ENCODE measurements at places on chromosomes 1 and 21. TPM values are rescaled to one million over a fixed set of nuclear protein-coding genes. Genes with fewer than 3 reads are reported as not detected.

Gene OVAAL
- not detected for total RNA-seq

Gene BCAN
- total RNA-seq, result 0.11 TPM

Gene GJA4
- not detected for total RNA-seq

Gene CCDC190
- 0.11 TPM for total RNA-seq

Gene HSF2BP
- 1.00 TPM for total RNA-seq

Gene ACBD3
- total RNA-seq, result 102 TPM

Gene SHE
- 0.12 TPM for total RNA-seq

Gene C1QC
- total RNA-seq, result not detected

Gene TRAF3IP3
- total RNA-seq, result not detected

Gene LIX1L
- total RNA-seq, result 19.5 TPM

Gene GPR153
- 3.0 TPM for total RNA-seq

Gene SHISAL2A
- not detected for total RNA-seq

Gene GJC2
- total RNA-seq, result 9.7 TPM

Gene AGMAT
- total RNA-seq, result 1.8 TPM

Gene ASTN1
- 0.22 TPM for total RNA-seq

Gene KRTAP13-1
- total RNA-seq, result not detected

Gene CLDN19
- total RNA-seq, result not detected

Gene C1orf87
- not detected for total RNA-seq

Gene RNPEP
- 62.7 TPM for total RNA-seq

Gene LCE2A
- 2.2 TPM for total RNA-seq

Gene HTR6
- not detected for total RNA-seq

Gene USP25
- 53.2 TPM for total RNA-seq

Gene COL9A2
- 1.00 TPM for total RNA-seq

Gene AKR7A3
- 0.62 TPM for total RNA-seq

Gene LDLRAD1
- not detected for total RNA-seq

Gene EDARADD
- 0.55 TPM for total RNA-seq

Gene FAM163A
- not detected for total RNA-seq

Gene PIK3R3
- 3.9 TPM for total RNA-seq

Gene LYSMD1
- 5.6 TPM for total RNA-seq

Gene EPHA2
- 30.3 TPM for total RNA-seq

Gene INSRR
- total RNA-seq, result under 0.01 TPM
